ENCODE measurements at places on chromosomes 4 and X.

DNA sequence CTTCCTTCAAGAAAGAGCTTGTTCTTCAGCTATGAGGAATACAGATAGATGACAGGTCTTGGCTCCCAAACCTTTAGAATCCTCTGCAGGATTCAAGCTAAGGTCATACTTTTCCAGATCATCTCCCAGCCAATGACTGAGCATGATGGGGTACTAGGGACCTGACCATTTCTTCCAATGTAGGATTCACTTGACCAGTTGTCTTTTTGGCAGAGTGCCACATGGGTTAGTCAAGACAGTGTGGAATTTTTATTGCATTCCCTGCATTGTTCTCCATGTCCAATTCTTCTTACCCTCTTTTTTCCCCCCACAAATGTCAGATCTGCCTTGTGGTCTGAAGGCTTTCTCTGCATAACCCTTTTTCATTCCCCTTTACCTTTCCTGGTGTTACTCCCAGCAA, 99.5 kb downstream of the CCSER1 start:
- no peak for DNase-seq

- no peak for DNase-seq
Observed at GRCh38 chr4:22071749-22072148, 123.2 kb upstream of the KCNIP4 start.

GRCh38 chrX:27728291-27728690, 79.5 kb upstream of the MAGEB10 start:
- no peak for DNase-seq

DNA sequence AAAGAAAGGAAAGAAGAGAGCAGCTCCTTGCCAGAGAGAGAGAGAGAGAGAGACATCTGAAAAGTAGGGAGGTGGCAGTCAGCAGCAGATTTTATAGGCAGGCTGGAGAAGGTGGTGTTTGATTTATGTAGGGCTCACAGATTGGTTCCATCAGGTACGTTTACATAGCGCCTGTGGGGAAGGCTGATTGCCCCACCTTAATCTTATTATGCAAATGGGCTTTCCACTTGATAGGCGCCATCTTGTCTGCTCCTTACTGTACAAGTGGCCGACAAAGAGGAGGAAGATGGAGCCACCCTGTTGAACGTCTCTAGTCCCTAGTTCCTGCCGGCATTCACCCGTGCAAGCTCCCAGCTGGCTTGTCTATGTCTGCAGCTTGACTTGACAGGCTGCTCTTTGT, 49.1 kb upstream of the DHRSX start:
- no peak for DNase-seq

- no peak for DNase-seq
Observed at GRCh38 chr4:7988437-7988836, 48.8 kb upstream of the AFAP1 start.

DNA sequence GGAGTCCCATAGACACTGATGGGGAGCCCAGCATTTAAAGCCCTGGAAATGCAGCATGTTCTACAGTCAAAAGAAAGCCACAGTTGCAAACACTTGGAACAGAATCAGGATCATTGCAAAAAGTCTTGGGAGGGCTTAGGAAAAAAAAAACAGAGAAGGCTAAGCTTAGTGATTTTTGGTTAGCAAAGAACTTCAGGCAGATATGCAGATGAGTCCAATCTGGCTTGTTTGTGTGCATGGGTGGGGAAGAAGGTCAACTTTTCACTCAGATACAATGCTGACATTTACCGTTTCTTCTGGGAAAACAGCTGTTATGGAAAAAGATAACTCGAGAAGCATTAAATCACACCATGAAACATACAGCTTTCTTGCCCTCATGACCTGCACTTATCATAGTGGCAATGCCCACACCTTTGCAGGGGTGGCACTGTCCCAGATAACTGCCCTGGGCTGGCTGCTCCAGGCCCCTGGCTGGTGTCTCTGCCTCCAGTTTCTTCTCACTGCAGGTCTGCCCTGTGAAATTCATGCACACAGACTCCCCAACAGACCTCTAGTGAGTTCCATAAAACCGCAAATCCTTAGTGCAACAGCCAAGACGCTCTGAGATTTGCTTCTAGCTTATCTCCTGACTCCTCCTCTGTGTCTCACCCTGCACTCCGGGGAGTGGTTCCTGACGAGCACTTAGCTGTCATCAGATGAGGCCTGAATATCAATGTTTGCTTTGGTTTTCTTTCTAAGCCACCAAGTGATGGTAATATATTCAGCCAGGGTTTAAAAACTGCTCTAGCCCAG, 99.2 kb downstream of the DRD5 start:
- DNase-seq: no peak

- no peak for DNase-seq
Observed at GRCh38 chr4:132691026-132691425, 458.1 kb upstream of the PCDH10 start.

- no peak for DNase-seq
Observed at GRCh38 chr4:7804756-7805385, 134.8 kb downstream of the AFAP1 start.

DNA sequence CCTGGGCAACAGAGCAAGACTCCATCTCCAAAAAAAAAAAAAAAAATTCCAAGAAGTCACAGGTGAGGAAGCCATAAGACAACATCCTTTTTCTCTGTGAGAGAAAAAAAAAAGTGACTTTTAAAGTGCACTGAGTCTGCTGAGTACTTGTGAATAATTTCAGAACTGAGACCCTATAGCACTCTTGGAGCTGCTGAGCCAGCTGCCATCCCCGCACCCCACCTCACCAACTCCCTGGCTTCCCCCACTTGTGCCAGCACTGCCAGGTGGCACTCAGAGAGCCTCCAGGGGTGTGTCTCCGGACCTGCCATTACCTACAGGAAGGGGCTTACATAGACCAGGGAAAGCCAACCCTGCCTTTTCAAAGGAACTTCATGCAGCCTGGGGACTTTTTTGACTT, 39.2 kb upstream of the HS3ST1 start:
- no peak for DNase-seq

DNA sequence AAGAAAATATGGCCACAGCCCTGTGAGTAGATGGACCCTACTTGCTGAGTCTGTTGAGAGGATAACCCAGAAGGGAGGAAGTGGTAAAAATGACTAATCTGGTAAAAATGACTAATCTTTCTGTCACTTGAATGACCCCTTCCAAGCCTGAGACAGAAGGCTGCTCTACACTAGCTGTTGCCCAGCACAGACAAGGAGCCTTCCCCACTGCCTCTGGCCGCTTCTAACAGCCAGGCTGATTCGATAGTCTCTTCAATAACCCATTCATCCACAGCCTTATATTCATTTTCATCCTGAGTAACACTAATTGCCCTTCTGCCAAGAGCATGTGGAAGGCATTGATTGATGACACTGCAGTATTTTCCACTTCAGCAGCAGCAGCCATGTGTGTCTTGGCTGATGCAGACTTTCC, 18.4 kb downstream of the MAGEB17 start:
- no peak for DNase-seq

- DNase-seq: no peak
Observed at GRCh38 chrX:14361435-14361834, 167.9 kb upstream of the GLRA2 start.

DNA sequence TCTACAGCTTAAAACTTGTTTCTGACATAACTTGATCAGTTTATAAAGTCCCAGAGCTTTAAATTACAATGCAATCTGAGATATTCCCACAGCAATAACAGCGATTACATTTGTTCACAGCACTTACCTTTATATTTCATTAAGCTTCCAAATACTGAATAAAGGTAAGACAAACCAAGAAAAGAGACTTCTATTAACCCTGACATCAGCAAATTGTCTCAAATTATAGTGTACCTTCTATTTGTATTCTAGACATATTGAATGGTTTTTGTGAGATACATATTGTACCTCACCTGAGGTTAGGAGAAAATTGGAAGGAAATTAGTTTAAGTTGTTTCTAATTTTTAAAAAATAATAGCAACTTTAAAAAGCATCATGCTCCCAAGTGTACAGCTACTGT, 111.9 kb downstream of the HDAC8 start:
- DNase-seq: no peak

- no peak for DNase-seq
Observed at GRCh38 chrX:49106930-49107329, 16.6 kb downstream of the GPKOW start.

- no peak for DNase-seq
Observed at GRCh38 chr4:127518046-127518445, 114.7 kb upstream of the INTU start.

DNA sequence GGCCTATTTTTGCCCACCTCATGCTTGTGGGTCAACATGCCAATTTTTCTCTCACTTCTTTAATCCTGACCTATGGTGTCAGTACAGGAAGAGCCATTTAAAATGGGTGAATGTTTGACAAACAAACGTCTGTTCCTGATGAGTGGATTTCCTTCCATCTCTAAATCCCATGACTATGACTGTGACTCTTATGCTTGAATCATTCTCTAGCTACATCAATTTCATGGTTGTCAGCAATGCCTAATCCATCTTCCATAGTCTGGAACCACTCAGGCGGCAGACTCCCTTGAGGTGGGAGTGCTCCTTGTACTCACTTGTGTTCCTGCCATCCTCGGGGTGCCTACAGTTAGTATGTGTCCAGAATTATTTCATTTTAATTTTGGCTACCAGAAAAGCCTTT, 194.9 kb upstream of the RPS6KA3 start:
- no peak for DNase-seq

DNA sequence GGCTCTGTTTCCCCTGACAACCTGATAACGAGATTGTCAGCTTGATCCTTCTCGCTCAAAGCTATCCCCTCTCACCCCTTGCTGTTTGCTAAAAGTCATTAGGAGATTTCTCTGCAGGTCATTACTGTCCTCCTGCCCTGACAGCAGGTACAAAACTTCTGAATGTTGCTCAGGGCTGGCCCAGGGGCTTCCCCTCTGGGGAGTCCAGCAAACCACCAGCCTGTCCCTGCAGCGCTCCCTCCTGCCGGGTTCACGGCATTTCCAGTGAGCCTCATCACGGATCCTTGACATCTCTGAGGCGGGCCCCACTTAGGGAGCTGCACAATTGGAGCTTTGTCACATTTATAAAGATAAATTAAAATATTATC, 5.2 kb upstream of the SORCS2 start:
- no peak for DNase-seq

DNA sequence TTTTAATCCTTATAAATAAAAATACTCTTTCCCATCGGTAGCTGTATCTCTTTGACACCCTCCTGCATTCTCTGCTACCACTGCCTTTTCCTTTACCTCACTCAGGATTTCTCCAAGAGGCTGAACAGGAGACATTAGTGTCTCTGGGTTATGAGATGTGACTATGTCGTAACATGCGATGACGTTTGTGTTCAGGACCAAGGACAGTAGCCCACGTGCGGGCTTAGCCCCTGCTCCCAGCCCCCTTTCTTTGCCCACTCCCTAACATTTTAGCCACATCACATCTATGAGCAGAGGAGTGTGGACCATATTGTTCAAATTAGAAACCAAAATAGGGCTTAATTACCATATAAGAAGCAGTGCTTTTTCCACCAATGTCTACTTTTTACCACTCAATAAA, 369.3 kb downstream of the FBXW7 start:
- no peak for DNase-seq

DNA sequence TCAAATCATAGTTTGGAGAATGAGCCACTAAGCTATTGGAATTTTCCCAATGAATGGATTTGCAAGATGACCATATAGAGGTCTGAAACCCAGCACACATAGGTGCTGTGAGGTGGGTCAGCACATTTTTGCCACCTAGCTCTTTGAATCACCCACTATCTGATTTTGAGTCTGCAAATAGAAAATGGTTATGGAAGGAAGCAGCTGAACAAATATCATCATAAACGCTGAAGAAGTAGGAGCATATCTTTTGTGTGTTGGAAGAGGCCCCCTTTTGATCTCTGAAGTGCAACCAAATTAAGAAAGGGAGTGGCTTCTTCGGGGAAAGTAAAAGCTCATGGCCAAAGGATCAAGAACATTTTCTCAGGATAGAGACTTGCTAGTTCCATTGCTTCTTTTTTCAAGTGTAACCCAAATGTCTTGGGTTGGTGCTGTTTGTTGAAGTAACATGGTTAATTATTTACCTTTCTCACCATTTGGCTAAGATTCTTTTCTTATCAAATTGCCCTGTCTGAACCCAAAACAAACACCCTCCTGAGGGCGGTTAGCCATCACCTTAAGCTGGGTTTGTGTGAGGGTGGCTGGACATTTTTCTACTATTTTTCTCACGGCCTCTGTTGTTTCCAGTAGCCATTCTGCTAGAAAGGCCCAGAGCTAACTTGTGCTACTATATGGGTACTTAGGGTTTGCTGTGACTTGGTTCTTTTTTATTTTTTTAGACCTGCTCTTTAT, 18.4 kb upstream of the SORBS2 start:
- DNase-seq: no peak

DNA sequence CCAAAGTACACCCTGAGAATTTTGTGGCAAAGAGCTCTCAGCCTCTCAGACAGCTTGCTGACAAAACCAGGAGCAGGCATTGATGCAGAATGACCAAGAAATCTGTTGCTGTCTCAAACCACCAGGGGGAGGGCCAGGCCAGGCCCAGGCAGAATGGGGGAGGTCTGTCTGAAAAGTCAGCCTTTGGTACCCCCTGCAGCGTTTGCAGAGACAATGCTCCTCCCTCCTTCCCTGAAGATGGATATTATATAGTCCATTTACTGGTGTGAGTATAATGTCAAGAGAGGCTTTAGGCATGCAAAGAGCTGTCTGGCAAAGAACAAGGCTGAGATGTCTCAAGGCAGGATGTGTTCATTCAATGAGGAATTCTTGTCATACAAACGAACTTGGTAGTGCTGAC, 52.9 kb upstream of the TRPC5OS start:
- DNase-seq: no peak

DNA sequence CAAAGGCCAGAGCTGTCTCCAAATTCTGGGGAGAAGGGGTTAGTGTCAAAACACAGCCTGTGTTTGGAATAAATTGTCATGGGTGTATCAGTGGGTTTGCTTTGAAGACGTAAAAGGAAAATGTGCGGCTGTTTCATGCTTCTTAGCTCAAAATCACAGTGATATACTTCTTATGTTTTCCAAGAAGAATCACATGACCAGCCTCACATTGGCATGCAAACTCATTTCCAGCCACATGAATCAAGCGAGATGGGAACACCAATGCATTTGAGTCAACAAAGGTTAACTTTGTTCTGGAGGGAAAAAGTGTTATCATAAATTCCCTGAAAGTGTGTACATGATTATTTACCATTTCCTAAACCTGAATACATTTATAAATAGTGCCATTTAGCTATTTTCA, 19.0 kb upstream of the SPP1 start:
- no peak for DNase-seq

DNA sequence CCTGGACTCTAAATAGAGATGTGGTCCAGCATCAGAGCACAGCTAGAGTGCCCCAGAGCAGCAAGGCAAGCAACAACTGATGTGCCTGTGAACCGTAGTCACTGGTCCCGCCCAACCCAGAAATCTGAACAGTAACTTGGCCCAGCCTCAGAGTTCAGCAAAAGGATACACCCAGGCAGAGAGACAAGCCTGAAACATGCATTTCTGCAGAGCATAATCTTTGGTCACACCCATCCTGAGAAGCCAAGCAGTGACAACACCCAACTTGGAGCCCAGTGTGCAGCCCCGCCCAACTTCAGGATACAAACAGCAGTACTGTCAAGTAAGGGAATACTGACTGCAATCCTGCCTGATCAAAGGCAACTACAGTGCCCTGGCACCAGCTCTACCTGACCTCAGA, 78.9 kb downstream of the CCDC160 start:
- no peak for DNase-seq
